CD8-positive, alpha-beta memory T cell (primary cell): ENCODE measurements at places on chromosomes 11 and 22. TPM values are rescaled to one million over a fixed set of nuclear protein-coding genes. Genes with fewer than 3 reads are reported as not detected.

Gene DDI1
- 0.07 TPM for polyA plus RNA-seq

Gene TSKU
- not detected for polyA plus RNA-seq

Gene THOC5
- 28.5 TPM for polyA plus RNA-seq

Gene SAA4
- not detected for polyA plus RNA-seq

Gene MS4A15
- not detected for polyA plus RNA-seq

Gene SCGB1D2
- polyA plus RNA-seq, result not detected

Gene TMA7B
- 3.0 TPM for polyA plus RNA-seq

Gene ACTN3
- polyA plus RNA-seq, result not detected

Gene STARD10
- polyA plus RNA-seq, result 21.8 TPM

Gene DEPDC7
- polyA plus RNA-seq, result 0.15 TPM

Gene MACROD1
- polyA plus RNA-seq, result 9.2 TPM

Gene LSP1
- 496 TPM for polyA plus RNA-seq

Gene LRRC10B
- polyA plus RNA-seq, result not detected

Gene FGF19
- polyA plus RNA-seq, result not detected

Gene CD6
- polyA plus RNA-seq, result 156 TPM

Gene ZNF280A
- polyA plus RNA-seq, result not detected

Gene ART5
- polyA plus RNA-seq, result not detected
